Smooth muscle cell of the pulmonary artery (primary cell): ENCODE measurements at places on chromosomes 3 and 15. TPM values are rescaled to one million over a fixed set of nuclear protein-coding genes. Genes with fewer than 3 reads are reported as not detected.

PXK gene
- 26.1 and 29.1 TPM in 2 replicates for total RNA-seq

KBTBD13 gene
- not detected in 2 replicates for total RNA-seq

SCN5A gene
- total RNA-seq = 0.23 and 0.72 TPM in 2 replicates

C2CD4A gene
- 0.36 and 1.4 TPM in 2 replicates for total RNA-seq

DLG1 gene
- total RNA-seq = 64.5 and 65.1 TPM in 2 replicates

TGM5 gene
- total RNA-seq = 0.26 TPM in 1 of 2 replicates, not detected in the other

CAPN3 gene
- 1.6 and 2.7 TPM in 2 replicates for total RNA-seq

MANF gene
- 69.6 and 86.7 TPM in 2 replicates for total RNA-seq

ANKRD63 gene
- total RNA-seq = not detected in 2 replicates
